Right lobe of liver (tissue), 6 donors: ENCODE measurements at places on chromosomes 4 and X. TPM values are rescaled to one million over a fixed set of nuclear protein-coding genes. Genes with fewer than 3 reads are reported as not detected.
A peak's percentile ranks its signal among the peaks of the same experiment; 100 is the strongest.

The RAB41 gene
- not detected for total RNA-seq

- no peak for DNase-seq
- H3K27me3 ChIP-seq: no peaks in the 10 kb centered on the region
- no peak overlapping the region for H3K27ac ChIP-seq
- H3K4me1 ChIP-seq: peaks cover 16% of the 10 kb centered on the region
- H3K36me3 ChIP-seq: no peaks in the 10 kb centered on the region
Observed at GRCh38 chr4:7461230-7461629, 26.5 kb upstream of the PSAPL1 start.

DNA sequence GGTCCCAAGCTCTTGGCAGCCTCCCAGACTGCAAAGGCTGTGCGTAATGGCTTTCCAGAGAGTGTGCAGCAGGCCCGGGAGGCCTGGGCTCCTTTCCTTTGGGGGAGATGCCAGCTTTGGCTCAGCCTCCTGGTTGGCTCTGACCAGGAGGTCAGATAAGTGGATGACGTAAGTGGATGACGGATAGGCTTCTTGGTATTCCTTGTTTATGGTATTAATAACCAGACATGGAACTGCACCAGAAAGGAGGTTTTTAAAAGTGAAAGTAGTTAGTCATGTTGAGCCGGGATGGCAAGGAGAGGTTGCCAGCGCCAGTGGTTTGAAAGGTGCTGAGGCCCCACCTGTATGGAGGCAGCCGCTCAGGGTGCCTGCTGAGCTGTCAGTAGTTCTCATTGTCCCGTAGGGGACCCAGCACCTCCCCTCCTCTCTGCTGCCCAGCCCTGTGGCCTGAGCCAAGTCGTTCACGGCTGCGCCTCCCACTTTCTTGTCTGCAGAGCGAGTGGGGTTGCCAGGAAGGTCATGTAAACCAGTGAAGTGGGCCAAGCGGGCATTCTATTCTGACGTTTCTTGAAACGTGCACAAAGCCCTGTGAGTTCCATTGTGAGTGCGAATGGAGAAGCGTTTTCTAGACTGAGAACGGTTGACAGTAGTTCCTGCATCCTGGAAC is 28.7 kb upstream of the STOX2 start:
- H3K27ac ChIP-seq: no peak overlapping the region
- H3K36me3 ChIP-seq: no peaks in the 10 kb centered on the region
- H3K4me1 ChIP-seq: no peaks in the 10 kb centered on the region
- no peaks in the 10 kb centered on the region for H3K27me3 ChIP-seq
- DNase-seq: peak; percentile 69

DNA sequence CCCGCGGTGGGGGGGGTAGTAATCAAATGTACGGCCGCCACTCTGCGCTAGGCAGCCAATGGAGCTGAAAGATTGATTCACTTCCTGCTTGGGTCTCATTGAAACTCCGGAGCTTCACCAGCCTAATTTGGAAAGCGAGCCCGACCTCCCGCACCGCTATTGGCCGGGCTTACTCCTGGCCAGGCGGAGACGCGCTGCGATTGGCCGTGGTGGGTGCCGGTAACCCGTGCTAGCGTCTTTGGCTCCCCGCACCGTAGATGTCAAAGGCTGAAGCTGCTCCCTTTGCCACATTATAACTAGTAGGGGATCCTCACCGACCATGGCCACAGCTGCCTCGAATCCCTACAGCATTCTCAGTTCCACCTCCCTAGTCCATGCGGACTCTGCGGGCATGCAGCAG is at the start of gene POU3F4:
Gene POU3F4 (plus strand): TSS at position 285 of the 400 bp plus-strand sequence. CDS start 35 bp downstream, at position 320.
- no peak within 1 kb of the TSS for H3K27ac ChIP-seq
- no peaks in the 10 kb centered on the region for H3K27me3 ChIP-seq
- H3K36me3 ChIP-seq: no peaks in the 10 kb centered on the region
- no peaks in the 10 kb centered on the region for H3K4me1 ChIP-seq
- H3K4me3 ChIP-seq: no peak within 1 kb of the TSS

DNA sequence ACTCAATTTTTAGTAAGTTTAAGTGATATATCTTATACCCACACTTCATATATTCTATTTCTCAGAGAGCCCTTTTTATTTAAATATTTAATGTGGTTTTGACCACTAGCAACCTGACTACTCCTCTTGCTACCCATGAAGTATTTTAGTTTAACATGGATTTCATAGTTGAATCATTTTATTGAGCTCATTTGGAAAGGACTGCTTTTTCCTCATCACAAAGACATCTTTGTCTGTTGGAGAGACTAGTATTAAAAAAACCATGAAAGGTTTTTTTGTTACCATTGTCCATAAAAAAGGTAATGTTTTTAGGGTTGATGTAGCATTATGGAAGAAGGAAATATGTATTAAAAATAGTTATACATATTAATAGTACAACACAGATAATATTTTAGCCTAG is 139.5 kb downstream of the RAPGEF2 start:
- H3K36me3 ChIP-seq: no peaks in the 10 kb centered on the region
- DNase-seq: no peak

DNA sequence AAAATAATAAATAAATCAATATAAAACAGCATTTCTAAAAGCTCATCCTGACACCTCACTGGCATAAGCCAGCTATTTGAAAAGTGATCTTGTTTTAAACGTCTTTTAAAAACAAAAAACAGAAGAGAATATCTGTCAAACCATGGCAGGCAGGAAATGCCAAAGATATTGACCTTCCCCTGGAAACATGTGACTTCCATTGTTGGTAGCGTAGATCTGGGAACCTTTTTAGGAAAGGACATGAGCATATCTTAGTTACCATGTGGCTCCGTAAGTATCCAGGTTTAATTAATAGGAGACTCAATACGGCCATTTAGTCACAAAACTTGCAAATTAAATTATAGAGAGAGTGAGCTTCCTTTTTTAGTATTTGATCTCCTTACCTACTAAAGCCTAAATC is 83.0 kb upstream of the KLHL4 start:
- H3K36me3 ChIP-seq: no peaks in the 10 kb centered on the region
- H3K27ac ChIP-seq: no peak overlapping the region
- no peaks in the 10 kb centered on the region for H3K4me1 ChIP-seq
- H3K4me3 ChIP-seq: no peak overlapping the region
- H3K27me3 ChIP-seq: peaks cover 8% of the 10 kb centered on the region

DNA sequence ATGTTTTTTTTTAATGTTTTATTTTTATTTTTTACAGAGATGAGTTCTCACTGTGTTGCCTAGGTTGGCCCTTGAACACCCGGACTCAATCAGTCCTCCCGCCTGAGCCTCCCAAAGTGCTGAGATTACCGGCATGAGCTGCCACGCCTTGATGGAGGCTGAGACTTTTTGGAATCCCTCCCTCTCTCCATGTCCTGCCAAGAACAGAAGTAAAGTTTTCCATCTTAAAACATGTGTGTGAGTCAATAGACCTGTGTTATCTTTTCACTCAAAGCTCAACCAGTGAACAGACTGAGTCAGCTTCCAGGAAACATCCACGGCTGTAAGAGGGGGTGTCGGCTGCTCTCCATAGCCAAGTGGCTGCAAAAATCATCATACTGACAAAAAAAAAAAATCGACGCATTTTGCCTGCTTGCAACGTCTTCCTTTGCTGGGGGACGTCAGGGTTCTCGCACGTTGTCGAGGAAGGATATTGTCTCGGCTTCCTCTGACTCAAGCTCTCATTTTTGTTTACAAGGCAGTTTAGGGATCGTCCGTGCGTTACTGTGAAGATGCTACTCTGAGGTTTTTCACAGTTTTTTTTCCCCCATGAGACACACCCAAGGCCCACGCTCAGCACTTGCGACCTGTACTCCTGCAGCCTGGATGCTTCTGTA is 10.0 kb upstream of the ASMTL start:
- peak; percentile 35 for DNase-seq
- no peak overlapping the region for H3K27ac ChIP-seq
- H3K4me1 ChIP-seq: no peaks in the 10 kb centered on the region
- no peaks in the 10 kb centered on the region for H3K36me3 ChIP-seq
- no peak overlapping the region for H3K4me3 ChIP-seq

DNA sequence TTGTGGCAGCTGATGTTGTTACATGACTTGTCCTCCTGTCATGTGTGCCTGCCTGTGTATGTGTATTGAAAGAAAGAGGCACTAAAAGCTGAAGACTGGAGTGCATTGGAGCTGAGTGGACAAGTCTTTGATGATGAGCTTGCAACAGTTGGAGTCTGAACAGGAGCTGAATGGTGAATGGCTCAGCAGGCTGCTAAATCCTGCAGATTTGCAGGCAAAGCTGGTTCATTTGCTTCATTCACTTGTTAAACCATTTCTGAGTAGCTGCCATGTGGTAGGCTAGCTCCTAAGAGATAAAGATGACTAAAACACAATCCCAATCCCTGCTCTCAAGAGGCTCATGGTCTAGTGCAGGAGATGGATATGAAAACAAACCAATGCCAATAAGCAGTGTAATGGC is 217.3 kb downstream of the CHRDL1 start:
- no peaks in the 10 kb centered on the region for H3K4me1 ChIP-seq
- no peak overlapping the region for H3K4me3 ChIP-seq
- no peak overlapping the region for H3K27ac ChIP-seq

- no peaks in the 10 kb centered on the region for H3K4me1 ChIP-seq
- H3K36me3 ChIP-seq: peaks cover 8% of the 10 kb centered on the region
- H3K27me3 ChIP-seq: no peaks in the 10 kb centered on the region
- H3K4me3 ChIP-seq: peak overlapping the region; percentile 88
- DNase-seq: no peak
Observed at GRCh38 chr4:6641971-6642320, 1.5 kb downstream of the MRFAP1 start.

DNA sequence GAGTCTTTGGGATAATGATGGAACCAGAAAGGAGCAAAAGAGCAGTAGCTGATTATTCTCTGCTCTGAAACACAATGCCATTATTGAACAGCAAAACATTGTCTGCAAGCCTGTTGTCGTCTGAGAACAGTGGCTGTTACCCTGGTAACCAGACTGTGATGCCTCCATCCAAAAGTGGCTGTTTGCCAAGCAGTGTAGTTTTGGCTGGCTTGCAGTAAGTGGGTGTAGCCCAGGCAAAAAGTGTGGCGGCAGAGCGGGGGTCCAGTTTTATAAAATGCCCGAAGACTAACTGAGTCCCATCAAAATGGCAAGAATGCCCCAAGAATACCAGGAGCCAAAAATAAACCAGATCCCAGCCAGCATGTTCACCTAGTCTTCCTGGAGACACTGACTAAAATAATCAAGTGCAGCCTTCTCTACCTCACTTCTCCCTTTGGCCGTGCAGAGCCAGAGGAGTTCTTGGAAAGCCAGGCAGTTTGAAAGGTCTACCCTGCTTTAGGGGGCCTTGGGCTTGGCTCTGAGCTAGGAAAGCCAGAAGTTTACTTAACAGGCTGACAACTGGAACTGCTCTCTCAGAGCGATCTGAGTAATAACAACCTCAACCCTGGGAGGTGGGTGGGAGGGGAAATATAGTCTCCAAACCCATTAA is 2.6 kb downstream of the PLP1 start:
- H3K36me3 ChIP-seq: no peaks in the 10 kb centered on the region
- no peaks in the 10 kb centered on the region for H3K27me3 ChIP-seq
- DNase-seq: no peak
- no peak overlapping the region for H3K4me3 ChIP-seq

The CT47B1 gene
- total RNA-seq: not detected

The ADH7 gene
- not detected for total RNA-seq

GRCh38 chr4:86272669-86273068 is 87.2 kb downstream of the MAPK10 start:
- H3K4me1 ChIP-seq: no peaks in the 10 kb centered on the region
- H3K27me3 ChIP-seq: no peaks in the 10 kb centered on the region
- H3K27ac ChIP-seq: no peak overlapping the region
- no peaks in the 10 kb centered on the region for H3K36me3 ChIP-seq

The ZNF711 gene
- 0.37 TPM for total RNA-seq

- H3K27ac ChIP-seq: no peak overlapping the region
- H3K27me3 ChIP-seq: no peaks in the 10 kb centered on the region
- no peaks in the 10 kb centered on the region for H3K4me1 ChIP-seq
- no peak for DNase-seq
- H3K36me3 ChIP-seq: no peaks in the 10 kb centered on the region
Observed at GRCh38 chrX:38774249-38774648, 27.0 kb upstream of the MID1IP1 start.

DNA sequence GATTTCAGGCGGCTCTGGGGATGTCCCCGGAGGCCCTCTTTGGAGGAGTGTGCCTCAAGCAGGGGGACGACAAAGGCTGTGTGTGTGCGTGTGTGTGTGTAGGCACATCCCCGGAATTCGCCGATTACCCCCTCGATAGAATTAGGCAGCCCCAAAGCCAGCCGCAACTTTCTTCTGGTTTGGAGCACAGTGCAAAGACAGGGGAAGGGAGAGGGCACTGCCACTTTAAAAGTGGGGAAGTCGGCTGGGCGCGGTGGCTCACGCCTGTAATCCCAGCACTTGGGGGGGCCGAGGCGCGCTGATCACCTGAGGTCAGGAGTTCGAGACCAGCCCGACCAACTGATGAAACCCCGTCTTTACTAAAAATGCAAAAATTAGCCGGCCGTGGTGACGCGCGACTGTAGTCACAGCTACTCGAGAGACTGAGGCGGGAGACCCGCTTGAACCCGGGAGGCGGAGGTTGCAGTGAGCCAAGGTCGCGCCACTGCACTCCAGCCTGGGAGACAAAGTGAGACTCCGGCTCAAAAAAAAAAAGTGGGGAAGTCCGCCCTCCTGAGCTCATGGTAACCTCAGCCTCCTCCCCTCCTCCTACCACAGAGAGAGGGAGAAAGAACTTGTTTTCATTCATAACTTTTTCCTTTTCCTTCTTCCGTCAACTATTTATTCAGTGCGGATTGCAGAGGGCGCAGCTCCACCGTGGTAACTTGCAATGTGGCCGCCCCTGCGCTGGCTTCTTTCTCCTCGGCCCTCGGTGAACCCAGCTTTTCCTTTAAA is 2.4 kb downstream of the SPRY1 start:
- H3K27ac ChIP-seq: peak overlapping the region; percentile 91
- DNase-seq: peak; percentile 62
- no peaks in the 10 kb centered on the region for H3K4me1 ChIP-seq
- peak overlapping the region; percentile 65 for H3K4me3 ChIP-seq
- H3K36me3 ChIP-seq: no peaks in the 10 kb centered on the region

DNA sequence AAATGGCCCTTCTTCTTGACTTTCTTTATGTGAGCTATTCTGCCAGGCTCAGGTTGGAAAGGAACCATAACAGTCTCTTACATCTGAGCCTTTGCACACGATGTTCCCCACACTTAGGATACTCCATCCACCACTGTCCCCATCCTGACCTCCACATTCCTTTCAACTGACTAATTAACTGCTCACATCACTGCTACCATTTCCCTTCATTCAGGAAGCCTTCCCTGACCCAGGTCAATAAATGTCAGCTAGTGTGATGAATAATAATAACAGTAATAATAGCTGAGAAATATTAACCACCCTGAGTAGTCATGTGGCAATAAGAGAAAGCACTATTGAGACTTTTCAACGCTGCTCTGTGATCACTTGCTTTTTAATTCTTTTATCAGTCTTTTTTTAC is 291.7 kb downstream of the KCNIP4 start:
- no peaks in the 10 kb centered on the region for H3K36me3 ChIP-seq
- H3K27me3 ChIP-seq: no peaks in the 10 kb centered on the region
- no peaks in the 10 kb centered on the region for H3K4me1 ChIP-seq

The FAM149A gene
- 33.1 TPM for total RNA-seq

- no peak for DNase-seq
- no peaks in the 10 kb centered on the region for H3K27me3 ChIP-seq
- H3K4me3 ChIP-seq: no peak overlapping the region
Observed at GRCh38 chr4:141464366-141464765, 172.0 kb upstream of the IL15 start.

The ATOH1 gene
- not detected for total RNA-seq

The IL2 gene
- total RNA-seq: not detected

- H3K4me3 ChIP-seq: no peak overlapping the region
- H3K27me3 ChIP-seq: no peaks in the 10 kb centered on the region
- no peaks in the 10 kb centered on the region for H3K4me1 ChIP-seq
- H3K36me3 ChIP-seq: no peaks in the 10 kb centered on the region
- no peak overlapping the region for H3K27ac ChIP-seq
Observed at GRCh38 chr4:139728146-139728545, 62.5 kb downstream of the MGST2 start.
